ENCODE measurements at places on chromosomes 13 and 19.
A peak's percentile ranks its signal among the peaks of the same experiment; 100 is the strongest.

DNA sequence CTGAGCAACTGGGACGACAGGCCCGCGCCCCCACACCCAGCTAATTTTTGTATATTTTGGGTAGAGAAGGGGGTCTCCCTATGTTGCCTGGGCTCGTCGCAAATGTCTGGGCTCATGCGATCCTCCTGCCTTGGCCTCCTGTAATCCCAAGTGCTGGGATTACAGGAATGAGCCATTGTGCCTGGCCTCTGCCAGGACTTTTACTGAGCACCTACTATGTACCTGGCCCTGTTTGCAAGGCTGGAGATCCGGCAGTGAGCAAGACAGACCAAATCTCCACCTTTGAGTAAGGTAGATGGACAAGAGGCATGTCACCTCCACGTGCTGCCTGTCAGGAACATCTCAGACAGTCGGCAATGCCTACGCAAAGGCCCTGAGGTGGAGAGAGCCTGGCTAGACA lies 6.9 kb downstream of the FKBP8 start:
- DNase-seq: no peak

- no peak for DNase-seq
These were observed 1526.9 kb downstream of the EFNB2 start for GRCh38 chr13:105008604-105009003.

GRCh38 chr19:32751066-32751465 lies 31.5 kb downstream of the TDRD12 start:
- no peak for DNase-seq

DNA sequence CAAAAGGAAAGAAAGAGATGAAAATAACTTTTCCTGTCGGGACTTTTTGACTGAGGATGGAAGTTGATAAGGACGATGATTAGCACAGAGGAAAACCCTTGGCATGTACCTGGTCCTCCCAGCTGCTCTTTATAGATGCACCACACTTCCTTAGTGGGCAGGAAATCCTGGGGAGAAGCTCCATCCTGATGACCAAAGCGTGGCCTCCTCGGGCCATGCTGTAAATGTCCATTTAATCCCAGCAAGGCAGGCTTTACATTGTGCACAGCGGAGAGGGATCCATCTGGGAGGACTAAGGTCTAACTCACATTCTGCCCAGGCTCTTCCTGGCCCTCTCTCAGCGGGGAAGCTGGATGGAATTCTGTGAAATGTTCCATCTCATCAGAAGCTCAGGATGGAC lies 113.5 kb downstream of the COL4A2 start:
- no peak for DNase-seq

DNA sequence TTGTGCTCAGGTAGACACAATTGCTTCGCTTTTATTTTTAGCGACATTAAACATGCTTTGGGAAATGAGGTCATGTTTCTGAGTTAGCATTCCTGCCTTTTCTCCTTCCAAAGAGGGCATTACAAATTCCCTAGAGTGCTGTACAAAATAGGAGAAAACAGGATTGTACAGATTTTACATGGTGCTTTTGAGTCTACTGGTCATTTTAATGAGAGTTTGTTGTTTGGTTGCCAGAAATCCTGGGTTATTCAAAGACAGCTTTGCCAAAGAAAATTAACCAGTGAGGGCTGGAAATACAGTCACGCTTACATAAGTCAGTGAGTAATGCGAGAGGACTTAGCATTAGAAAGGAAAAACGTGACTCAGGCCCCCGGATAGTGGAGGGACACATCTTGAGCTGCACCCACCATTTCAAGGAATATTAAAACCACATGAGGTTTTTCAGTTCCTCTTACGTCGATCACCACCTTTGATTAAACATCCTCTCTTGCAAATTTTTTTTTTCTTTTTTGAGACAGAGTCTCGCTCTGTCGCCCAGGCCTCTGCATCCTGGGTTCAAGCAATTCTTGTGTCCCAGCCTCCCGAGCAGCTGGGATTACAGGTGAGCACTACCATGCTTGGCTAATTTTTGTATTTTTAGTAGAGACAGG lies 55.4 kb downstream of the SACS start:
- peak; percentile 99 for DNase-seq

DNA sequence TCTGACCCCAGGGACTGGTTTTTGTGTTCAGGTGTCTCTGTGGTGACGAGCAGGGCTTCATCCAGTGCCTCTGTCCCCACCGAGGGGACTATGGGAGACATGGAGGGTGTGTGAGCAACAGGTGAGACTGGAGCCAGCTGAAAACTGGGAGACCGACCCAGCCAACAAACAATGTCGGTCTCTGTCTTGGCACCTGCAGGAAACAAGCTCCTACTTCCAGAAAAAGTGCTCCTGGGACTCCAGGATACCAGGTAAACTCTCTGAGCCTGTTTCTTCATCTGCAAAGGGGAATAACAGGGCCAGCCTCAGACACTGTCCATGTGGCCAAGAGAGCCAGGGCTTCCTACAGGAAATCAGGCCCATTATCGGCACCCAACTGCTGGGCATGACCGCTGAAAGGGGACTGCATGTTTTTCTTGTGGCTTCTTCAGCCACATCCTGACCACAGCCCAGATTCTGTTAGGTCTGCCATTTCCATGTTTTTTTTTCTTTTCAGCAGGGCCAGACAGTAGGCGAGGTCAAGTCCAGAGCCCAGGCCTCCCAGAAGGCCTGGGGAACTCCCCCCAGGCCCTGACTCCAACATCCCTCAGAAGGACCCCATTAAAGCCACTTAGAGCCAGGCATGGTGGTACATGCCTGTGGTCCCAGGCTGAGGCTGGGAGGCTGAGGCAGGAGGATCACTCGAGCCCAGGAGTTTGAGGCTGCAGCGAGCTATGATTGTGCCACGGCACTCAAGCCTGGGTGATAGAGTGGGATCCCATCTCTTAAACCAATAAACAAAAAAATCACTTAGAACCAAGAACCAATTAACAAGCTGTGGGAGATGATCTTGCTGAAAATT lies 836 bp upstream of the BST2 start:
- no peak for DNase-seq

DNA sequence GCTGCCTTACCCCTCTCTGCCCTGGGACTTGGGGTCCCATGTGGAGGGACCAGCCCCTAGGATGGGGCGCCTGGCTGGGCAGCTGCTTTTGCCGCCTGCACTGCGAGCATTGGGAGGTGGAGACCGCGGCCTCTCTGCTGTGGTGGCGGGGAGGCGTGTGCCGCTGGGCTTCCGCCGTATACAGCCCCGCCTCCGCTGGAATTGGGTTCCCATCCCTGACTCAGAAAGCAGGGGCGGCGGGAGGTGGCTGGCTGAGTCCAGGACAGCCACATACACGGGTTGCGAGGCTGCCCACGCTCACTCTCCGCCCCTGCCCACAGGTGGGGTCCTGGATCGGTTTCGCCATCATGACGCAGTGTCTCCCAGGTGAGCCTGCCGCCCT lies 6.6 kb downstream of the NDUFB7 start:
- DNase-seq: no peak

DNA sequence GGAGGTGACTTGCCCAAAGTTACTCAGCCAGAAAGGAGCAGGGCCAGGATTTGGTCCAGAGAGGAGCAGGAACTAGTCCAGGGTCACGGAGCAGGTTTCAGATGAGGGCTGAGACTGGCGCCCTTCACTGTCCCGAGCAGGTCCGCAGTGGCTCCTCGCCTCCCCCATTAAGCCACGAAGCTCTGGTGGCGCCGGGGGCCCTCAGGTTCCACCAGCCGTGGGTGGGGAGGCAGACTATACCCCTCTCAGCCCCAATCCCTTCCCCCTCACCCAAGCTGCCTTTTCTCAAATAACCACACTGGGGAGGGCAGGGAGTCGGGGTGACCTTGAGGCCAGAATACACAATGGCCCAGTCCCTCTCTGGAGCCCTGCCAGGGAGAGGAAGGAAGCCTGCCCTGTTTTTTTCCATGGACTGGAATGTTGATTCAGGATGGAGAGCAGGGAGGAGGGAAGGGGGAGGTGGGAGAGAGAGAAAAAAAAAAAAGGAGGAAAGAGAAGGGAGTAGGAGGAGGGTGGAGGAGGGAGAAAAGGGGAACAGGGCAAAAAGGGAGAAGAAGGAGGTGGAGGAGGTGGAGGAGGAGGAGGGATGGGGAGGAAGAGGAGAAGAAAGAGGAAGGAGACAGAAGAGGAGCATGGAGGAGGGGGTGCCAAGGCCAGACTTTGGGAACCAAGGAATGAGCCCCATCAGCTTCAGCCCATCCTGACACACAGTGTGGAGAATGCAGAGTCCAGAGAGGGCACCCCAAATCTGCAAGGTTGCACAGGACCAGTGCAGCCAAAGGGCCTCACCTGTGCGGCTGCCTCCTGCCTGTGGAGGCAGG lies 19.7 kb downstream of the CEACAM16 start:
- DNase-seq: no peak

GRCh38 chr19:4088975-4089374 lies 22.3 kb upstream of the ZBTB7A start:
- DNase-seq: no peak

- DNase-seq: no peak
These were observed 1.5 kb upstream of the MED25 start for GRCh38 chr19:49816590-49816989.

- DNase-seq: no peak
These were observed at the start of gene PKN1 for GRCh38 chr19:14432791-14433553. TSS of gene PKN1 (plus strand) at chr19:14433306. CDS start at chr19:14433522, 216 bp downstream.

GRCh38 chr19:3006075-3006767 lies 22.9 kb downstream of the TLE2 start:
- no peak for DNase-seq

GRCh38 chr13:42228527-42228926 lies 43.4 kb upstream of the AKAP11 start:
- no peak for DNase-seq

DNA sequence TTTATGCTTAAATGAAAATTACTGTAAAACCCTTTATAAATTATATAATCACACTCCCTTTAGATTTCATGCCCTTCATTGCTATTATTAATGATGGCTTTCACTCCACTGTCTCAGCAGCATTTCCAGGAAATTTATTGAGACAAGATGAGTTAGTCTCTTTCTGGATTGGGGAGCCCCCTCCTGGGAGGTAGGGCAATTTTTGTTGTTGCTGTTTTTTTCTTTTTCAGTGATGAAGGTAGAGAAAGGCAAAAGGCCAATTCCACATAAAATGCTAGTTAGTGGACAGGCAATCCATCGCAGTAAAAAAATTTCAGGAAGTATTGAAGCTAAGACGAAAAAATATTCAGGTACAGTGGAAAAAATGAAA lies 80.2 kb downstream of the TEX26 start:
- DNase-seq: no peak

GRCh38 chr19:36847968-36848367 lies 2.7 kb upstream of the ZNF345 start:
- DNase-seq: no peak

DNA sequence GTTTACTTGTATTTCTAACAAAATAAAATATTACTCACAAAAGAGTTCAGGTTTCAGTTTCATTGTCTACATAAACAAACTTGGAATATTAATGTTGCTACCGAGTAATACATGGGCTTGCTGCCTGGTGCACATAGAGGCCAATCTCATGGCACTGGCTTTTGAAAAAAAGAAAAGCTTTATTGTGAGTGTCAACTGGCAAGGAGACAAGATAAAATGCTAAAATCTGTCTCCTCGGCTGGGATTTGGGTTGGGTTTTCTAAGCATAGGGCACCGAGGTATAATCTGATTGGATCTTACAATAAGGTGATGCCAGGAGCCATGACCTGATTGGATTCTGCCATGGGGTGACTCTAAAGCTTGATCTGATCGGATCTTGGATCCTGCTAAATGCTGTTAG lies 1519.9 kb upstream of the MIR17HG start:
- DNase-seq: no peak

GRCh38 chr19:17324357-17325114 lies 10.1 kb downstream of the ANO8 start:
- no peak for DNase-seq

DNA sequence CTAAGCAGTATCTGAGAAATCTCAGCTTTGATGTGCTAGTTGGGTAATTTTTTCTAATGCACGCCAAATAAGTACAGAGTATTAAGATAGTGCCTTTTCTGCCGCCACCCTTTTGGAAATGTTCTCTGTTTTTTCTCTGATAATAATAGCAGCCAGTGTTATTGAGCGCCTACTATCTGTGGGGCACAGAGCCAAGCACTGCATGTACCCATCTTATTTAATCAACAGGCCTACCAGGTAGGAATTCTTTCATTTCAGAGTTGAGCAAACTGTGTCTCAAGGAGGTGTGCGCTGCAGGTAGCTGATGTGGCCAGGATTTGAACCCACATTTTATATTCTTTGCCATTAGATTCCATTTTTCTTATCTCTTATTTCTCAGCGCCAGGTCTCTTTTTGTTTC lies 1.4 kb downstream of the EPN1 start:
- no peak for DNase-seq

DNA sequence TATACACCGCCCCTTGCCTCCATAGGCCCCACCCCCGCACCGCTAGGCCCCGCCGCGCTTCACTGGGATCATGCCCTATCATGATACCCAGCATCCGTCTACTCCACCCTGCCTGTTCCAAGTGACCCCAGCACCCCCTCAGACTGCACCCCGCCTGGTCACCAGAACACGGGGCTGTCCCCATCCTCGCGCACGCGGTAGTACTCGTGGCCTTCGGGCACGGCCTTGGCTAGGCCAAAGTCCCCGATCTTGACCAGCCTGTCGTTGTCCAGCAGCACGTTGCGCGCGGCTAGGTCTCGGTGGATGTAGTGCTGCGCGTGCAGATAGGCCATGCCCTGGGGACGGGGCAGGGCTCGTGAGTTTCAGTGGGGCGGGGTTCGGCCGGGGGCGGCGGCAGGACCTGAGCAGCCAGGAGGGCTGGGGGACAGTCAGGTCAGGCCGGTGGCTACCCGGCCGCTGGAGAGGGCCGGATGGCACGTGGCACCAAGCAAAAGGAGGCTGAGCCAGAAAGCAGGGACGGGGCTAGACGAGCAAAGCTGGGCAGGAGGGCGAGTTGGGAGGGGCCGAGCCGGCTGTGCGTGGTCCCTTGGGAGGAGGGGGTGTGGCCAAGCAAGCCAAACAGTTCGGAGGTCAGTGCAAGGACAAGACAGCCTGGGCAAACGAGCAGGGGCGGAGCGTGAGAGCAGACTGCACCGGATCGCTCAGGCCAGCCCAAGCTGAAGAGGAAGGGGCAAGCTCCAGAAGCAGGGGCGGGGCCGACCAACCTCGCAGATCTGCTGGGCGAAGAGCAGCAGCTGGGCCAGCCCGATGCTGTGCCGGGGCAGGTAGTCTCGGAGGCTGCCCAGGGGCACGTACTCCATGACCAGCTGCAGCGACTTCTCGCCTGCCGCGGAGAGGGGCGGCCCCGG lies 13.6 kb upstream of the ICAM3 start:
- DNase-seq: no peak

- DNase-seq: no peak
These were observed 777.0 kb upstream of the SLITRK1 start for GRCh38 chr13:84659359-84659661.

- DNase-seq: no peak
These were observed 9.3 kb upstream of the ZNF554 start for GRCh38 chr19:2810141-2811091.

DNA sequence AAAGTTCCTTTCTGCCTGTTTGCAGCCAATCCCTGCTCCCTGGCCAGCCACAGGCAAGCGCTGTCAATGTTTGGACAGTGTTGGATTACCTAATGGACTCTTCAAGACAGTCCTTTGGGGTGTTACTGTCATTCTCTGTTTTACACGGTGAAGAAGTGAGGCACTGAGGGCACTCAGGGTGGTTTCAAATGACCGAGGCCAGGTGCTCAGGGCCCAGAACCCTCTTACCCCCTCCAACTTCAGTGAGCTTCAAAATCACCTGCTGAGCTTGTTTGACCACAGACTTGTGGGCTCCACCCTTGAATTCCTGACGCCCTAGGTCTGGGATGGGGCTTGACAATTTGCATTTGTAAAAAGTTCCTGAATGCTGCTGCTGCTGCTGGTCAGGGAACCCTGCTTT lies 97.9 kb downstream of the GGACT start:
- DNase-seq: no peak

All from AG09309 (cell line).